ENCODE measurements at places on chromosomes 5 and 9.

- no peak for DNase-seq
- no peak overlapping the region for H3K27ac ChIP-seq
- H3K27me3 ChIP-seq, result no peaks in the 10 kb centered on the region
- H3K4me3 ChIP-seq, result no peak overlapping the region
Observed at GRCh38 chr9:73595036-73595545, 443.4 kb downstream of the ANXA1 start.

- H3K4me1 ChIP-seq, result no peaks in the 10 kb centered on the region
- no peak overlapping the region for H3K4me3 ChIP-seq
- H3K27ac ChIP-seq, result no peak overlapping the region
Observed at GRCh38 chr5:172322028-172322965, 38.7 kb upstream of the UBTD2 start.

- H3K27me3 ChIP-seq, result peaks cover 2% of the 10 kb centered on the region
- H3K4me1 ChIP-seq, result peaks cover 5% of the 10 kb centered on the region
- H3K36me3 ChIP-seq, result no peaks in the 10 kb centered on the region
- no peak for DNase-seq
- no peak overlapping the region for H3K4me3 ChIP-seq
Observed at GRCh38 chr9:2262386-2263071, 247.4 kb downstream of the SMARCA2 start.

DNA sequence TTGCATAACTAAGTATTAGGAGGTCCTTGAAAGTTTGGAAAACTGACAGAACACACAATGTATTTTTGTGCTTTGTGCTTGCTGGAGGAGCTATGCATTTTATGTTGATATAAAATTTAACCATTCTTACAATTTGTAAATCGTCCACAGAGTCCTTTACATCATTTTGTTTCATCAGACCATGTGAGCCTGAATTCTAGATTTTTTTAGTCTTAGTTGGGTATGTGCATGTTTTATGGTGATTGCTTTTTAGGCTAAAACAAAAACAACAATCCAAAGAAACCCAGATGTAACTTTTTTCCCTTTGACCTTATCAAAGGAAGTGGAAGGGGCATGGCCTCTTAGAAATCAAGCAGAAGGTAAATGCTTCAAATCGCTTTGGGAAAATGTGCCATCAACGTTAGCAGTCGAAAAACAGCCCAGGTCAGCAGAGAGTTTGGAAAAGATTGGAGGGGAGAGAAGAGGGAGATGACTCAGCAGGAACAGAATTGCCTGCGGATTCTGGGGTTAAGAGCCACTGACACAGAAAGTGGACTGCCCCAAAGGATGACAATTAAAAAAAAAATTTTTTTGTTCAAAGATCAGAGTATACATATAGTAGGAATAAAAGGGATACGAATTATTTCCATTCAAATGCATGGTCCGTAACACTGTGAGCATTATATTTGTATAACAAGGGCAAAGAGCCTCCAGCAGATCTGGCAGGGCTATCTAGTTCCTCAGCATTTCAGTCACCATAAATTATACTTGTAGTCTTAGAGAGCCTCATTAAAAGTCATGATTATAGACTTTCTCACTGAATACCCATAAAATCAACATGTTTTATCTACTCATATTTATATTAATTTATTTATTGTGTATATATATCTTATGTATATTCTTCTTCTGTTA is 253.5 kb upstream of the HAPLN1 start:
- no peak for DNase-seq
- H3K4me3 ChIP-seq, result no peak overlapping the region
- H3K27ac ChIP-seq, result no peak overlapping the region
- H3K27me3 ChIP-seq, result no peaks in the 10 kb centered on the region
- H3K4me1 ChIP-seq, result no peaks in the 10 kb centered on the region

- H3K4me1 ChIP-seq, result peaks cover 62% of the 10 kb centered on the region
- no peaks in the 10 kb centered on the region for H3K27me3 ChIP-seq
- H3K36me3 ChIP-seq, result peaks cover 58% of the 10 kb centered on the region
- H3K4me3 ChIP-seq, result peak overlapping the region; percentile 93
- no peak overlapping the region for H3K27ac ChIP-seq
Observed at GRCh38 chr5:75513841-75514240, 2.1 kb downstream of the POLK start.

DNA sequence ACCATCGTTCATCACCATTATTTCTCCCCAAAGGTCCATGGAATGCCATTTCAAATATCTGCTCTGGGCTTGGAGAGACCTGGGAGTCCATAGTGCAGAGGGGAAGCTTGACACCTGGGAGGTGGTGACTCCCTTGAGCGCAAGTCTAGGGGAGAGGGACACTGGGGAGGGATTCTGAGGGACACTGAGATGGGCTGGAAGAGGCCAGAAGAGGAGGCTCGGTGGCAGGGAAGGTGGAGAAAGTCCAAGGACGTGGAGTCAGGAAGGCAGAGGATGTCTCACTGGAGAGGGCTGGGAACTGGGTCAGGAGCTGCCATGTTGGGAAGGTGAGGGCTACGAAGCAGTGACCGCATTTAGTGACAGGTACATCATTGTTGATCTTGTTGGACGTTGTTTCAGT is 160.3 kb upstream of the MVB12B start:
- no peaks in the 10 kb centered on the region for H3K4me1 ChIP-seq
- no peaks in the 10 kb centered on the region for H3K36me3 ChIP-seq
- no peak overlapping the region for H3K4me3 ChIP-seq

DNA sequence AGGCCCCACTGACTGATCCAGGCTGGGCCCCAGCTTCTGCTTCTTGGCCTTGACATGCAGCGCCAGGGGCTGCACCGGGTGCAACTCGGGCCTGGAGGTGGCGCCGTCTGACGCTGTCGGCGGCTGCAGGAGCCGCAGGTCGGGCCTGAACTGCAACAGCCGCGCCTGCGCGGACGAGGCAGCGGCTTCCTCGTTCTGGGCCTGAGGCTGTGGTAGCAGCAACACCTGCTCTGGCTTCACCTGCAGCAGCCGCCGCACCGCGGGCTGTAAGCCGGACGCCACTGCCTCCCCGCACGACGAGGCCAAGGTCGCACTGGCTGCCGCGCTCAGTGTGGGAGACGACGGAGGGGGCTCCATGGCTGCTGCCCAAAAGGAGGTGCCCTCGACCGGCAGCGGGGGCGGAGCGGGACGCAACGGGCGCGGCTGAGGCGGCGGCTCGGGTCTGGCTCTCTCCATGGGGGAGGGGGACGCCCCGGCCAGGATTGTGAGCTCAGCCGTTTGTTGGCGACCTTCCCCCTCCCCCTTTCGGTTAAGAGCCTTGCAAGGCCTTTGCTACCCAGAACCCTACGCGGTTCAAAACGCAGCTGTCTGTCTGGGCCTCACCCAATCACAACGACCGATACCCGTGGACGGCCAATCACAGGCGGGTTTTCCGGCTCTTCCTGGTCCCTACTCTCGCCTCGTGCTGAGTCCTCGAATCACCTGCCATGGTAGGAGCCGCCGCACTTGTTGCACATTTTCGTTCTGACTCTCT is 438 bp downstream of the SOX30 start:
- H3K36me3 ChIP-seq, result peaks cover 14% of the 10 kb centered on the region
- peaks cover 19% of the 10 kb centered on the region for H3K4me1 ChIP-seq
- H3K4me3 ChIP-seq, result peak overlapping the region; percentile 67
- DNase-seq, result peak; percentile 88
- peak overlapping the region; percentile 79 for H3K27ac ChIP-seq
- H3K27me3 ChIP-seq, result no peaks in the 10 kb centered on the region

DNA sequence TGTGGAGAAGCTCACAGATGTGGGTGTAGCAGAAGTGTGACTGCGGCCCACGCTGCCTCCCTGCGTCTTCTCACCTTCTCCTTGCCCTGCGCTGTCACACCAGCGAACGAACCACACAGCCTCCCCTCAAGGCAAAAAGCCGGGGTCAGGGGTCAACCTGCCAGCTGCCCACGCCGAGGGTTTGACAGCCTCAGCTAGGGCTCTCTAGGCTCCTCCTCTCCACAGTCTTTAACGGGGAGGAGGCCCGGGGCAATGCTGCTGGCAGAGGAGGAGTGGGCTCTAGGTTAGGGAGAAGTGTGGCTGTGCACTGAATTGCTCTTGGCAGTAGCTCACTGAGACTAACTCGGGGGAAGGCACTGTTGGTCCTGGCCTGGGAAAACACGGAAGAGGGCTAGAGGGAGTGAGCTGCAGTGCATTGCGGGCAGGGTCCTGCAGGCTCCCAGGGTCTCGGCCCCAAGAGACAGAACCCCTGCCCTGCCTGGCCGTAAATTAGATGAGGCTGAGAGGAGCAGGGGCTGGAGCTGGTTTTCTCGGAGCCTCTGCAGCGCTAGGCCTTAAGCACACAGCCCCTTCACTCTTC is 4.2 kb upstream of the TRIM52 start:
- DNase-seq, result no peak
- no peak overlapping the region for H3K4me3 ChIP-seq

- no peak overlapping the region for H3K4me3 ChIP-seq
- H3K27me3 ChIP-seq, result peaks cover 13% of the 10 kb centered on the region
- H3K27ac ChIP-seq, result no peak overlapping the region
- no peaks in the 10 kb centered on the region for H3K36me3 ChIP-seq
- no peaks in the 10 kb centered on the region for H3K4me1 ChIP-seq
- DNase-seq, result no peak
Observed at GRCh38 chr5:53403291-53403690, 77.1 kb upstream of the FST start.

- no peaks in the 10 kb centered on the region for H3K36me3 ChIP-seq
- DNase-seq, result no peak
- H3K27ac ChIP-seq, result no peak overlapping the region
Observed at GRCh38 chr9:81472701-81473100, 216.6 kb downstream of the TLE1 start.

- peaks cover 24% of the 10 kb centered on the region for H3K4me1 ChIP-seq
- no peaks in the 10 kb centered on the region for H3K27me3 ChIP-seq
- H3K36me3 ChIP-seq, result peaks cover 84% of the 10 kb centered on the region
- H3K4me3 ChIP-seq, result no peak overlapping the region
- DNase-seq, result no peak
Observed at GRCh38 chr9:135827301-135827700, 80.0 kb downstream of the CAMSAP1 start.

- H3K36me3 ChIP-seq, result no peaks in the 10 kb centered on the region
- peaks cover 85% of the 10 kb centered on the region for H3K27me3 ChIP-seq
- no peak for DNase-seq
- H3K4me1 ChIP-seq, result peaks cover 13% of the 10 kb centered on the region
- no peak overlapping the region for H3K27ac ChIP-seq
- H3K4me3 ChIP-seq, result no peak overlapping the region
Observed at GRCh38 chr9:116154334-116154975, 864 bp downstream of the PAPPA start.

- H3K4me1 ChIP-seq, result peaks cover 65% of the 10 kb centered on the region
- no peak for DNase-seq
- H3K4me3 ChIP-seq, result no peak overlapping the region
Observed at GRCh38 chr9:97934321-97935115, 3.5 kb downstream of the HEMGN start.

GRCh38 chr9:115717711-115718173 is 435.8 kb upstream of the PAPPA start:
- H3K27ac ChIP-seq, result no peak overlapping the region
- H3K4me3 ChIP-seq, result no peak overlapping the region
- DNase-seq, result no peak
- H3K36me3 ChIP-seq, result no peaks in the 10 kb centered on the region

DNA sequence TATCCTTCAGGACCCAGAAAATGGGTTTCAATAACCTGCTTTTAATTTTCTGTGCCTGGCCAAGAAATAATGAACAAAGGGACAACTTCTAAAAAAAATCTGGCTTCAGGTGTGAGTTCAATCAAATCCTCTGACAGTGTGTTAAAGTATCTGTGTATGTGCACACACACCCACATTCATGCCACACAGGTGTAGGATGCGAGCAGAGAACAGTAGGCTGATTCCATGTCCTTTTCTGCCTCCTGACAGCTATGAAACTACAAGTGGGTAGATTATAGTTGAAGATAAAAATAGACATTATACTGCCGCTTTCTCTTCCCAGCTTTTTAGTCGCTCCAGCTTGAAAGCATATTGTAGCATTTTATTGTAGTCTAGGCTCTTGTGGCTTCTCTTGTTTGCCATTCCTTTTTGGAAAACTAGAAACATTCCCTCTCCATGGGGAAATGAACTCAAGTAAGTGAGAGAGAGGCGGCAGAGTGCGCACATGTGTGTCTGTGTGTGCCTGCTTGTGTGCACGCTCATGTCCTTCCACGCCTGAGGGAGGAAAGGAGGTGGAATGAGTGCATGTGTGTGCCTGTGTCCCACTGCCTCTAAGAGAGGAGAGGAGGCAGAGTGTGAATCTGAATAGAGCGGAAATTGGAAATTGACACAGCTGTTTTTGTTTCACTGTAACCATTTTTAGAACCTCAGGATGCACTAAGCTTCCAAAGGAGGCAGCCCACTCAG is 273.0 kb downstream of the ELAVL2 start:
- no peak overlapping the region for H3K27ac ChIP-seq
- DNase-seq, result no peak

DNA sequence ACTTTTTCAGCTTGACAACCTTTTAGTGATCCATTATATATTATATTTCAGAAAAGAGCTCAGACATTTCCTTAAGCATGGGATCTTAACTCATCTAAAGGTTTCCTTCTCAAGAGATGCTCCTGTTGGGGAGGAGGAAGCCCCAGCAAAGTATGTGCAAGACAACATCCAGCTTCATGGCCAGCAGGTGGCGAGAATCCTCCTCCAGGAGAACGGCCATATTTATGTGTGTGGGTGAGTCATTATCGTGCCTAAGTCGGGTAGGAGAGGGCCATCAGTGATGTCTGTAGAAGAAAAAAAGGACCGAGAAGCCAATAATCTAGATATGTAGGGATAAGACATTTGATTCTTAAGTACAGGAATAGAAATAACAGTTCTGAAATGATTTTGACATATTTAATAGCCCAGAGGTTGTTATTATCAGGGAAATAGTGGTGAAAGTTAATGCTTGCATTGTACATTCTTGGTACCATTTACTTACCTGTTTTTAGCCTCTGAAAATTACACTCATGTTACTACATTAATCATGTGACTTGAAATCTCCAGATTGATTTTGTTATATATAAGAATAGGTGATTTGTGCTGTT is 28.2 kb downstream of the MTRR start:
- H3K27ac ChIP-seq, result no peak overlapping the region
- H3K36me3 ChIP-seq, result peaks cover 95% of the 10 kb centered on the region
- H3K4me3 ChIP-seq, result no peak overlapping the region
- H3K4me1 ChIP-seq, result peaks cover 21% of the 10 kb centered on the region
- no peaks in the 10 kb centered on the region for H3K27me3 ChIP-seq

DNA sequence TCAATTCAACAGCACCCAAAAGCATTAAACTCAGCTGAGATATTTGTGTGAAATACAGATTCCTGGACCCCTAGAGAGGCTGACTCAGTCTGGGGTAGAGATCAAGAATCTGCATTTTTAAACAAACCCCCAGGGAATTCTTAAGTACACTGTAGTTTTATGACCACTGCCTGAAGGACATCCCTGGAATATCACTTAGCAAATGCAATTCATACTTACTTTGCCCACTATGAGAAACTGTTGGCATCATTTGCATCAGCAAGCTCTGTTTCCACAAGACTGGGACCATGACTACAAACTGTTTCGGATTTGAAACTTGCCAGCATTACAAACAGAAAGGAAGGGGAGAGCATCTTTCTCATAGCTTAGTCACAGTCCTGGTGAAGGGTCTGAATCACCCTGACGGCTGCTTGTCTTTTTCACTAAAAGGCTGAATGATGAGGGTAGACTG is 63.7 kb downstream of the MLLT3 start:
- no peaks in the 10 kb centered on the region for H3K36me3 ChIP-seq
- no peak for DNase-seq
- H3K27ac ChIP-seq, result peak overlapping the region; percentile 92
- H3K4me3 ChIP-seq, result peak overlapping the region; percentile 46
- H3K4me1 ChIP-seq, result peaks cover 85% of the 10 kb centered on the region
